ENCODE measurements at places on chromosomes 1 and 21.

GRCh38 chr1:23698466-23698865, 6.9 kb downstream of the RPL11 start:
- DNase-seq: no peak

- no peak for DNase-seq
These were observed 228.4 kb upstream of the POU3F1 start for GRCh38 chr1:38274974-38275373.

- no peak for DNase-seq
These were observed 26.4 kb upstream of the ROR1 start for GRCh38 chr1:63747445-63747844.

DNA sequence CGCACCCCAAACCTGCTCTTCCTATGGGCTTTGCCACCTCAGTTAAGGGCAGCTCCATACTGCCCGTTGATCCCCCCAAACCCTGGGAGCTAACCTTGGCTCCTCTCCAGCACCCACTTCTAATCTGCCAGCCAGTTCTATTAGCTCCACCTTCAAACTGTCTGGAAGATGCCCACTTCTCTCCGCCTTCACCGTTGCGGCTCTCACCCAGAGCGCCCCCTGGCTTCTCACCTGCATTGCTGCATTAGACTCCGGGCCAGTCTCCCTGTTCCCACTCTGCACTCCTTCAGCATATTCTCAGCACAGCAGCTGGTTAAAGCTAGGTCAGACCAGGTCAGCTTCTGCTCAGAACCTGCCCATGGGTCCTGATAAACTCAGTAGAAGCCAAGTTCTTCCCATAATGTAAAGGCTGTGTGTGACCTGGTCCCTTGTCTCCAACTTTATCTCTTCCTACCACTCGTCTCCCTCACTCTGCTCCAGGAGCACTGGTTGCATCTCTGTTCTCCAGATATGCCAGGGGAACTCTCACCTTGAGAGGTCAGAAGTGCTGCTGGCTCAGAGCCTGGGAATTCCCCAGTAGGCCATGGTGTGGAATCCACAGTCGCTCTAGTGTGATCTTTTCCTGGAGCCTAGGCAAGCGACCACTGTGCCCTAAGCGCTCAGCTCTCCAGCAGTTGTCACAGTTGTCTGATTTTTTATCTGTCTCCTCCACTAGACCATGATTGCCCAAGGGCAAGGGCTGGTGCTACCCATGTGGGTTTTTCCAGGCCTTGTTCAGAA, 150.3 kb downstream of the HMGB4 start:
- DNase-seq: peak; percentile 60

DNA sequence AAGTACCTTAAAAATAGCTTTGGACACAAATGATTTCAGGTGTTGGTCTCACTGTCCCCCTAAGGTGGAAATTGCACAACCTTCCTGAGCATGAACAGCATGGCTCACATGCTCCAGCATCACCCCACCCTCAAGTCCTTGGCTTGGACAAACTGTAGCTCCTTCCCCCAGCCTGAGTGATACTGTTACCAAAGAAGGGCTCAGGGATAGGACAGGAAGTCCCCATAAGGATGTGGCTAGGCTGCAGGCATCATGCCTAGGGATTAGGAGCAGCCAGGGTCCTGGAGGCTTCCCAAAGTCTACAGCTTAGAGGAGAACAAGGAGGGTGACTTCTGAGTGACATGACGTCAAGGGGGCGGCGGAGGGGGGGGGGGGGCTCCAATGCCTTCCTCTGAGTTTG, 10.1 kb downstream of the FAM78B start:
- no peak for DNase-seq

GRCh38 chr1:8629241-8630091, 188.0 kb downstream of the RERE start:
- DNase-seq: peak; percentile 10

- no peak for DNase-seq
These were observed 48.5 kb downstream of the COL18A1 start for GRCh38 chr21:45453308-45453950.

- no peak for DNase-seq
These were observed 2.4 kb downstream of the USP21 start for GRCh38 chr1:161161652-161162051.

GRCh38 chr1:3850857-3851256, 6.2 kb downstream of the CEP104 start:
- no peak for DNase-seq

GRCh38 chr1:60055336-60055735, 18.2 kb downstream of the C1orf87 start:
- DNase-seq: no peak

DNA sequence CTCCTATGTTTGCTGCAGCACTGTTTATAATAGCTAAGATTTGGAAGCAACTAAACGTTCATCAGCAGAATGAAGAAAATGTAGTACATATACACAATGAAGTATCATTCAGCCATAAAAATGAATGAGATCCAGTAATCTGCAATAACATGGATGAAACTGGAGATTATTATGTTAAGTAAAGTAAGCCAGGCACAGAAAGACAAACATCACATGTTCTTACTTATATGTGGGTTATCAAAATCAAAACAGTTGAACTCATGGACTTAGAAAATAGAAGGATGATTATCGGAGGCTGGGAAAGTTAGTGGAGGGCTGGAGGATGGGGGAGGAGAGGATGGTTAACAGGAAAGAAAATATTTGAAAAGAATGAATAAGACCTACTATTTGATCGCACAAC, 1017.6 kb downstream of the KCNT2 start:
- no peak for DNase-seq

DNA sequence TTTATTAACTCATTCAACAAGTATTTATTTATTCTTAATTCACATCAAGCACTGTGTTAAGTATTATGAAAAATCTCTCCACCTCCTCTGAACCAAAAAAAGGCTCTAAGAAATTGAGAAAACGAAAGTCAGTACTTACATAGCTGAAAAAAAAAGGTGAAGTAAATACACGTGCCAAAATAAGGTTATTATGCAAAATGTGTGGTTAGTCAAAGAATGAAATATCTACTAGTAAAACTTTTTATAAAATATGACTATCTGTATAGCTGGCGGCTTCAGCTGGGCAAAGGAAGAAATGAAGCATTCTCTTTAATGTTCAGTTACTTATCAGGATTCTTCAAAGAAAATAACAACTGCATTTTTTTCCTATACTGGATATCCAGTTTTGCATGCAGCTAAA, 35.5 kb upstream of the ASPM start:
- DNase-seq: no peak

DNA sequence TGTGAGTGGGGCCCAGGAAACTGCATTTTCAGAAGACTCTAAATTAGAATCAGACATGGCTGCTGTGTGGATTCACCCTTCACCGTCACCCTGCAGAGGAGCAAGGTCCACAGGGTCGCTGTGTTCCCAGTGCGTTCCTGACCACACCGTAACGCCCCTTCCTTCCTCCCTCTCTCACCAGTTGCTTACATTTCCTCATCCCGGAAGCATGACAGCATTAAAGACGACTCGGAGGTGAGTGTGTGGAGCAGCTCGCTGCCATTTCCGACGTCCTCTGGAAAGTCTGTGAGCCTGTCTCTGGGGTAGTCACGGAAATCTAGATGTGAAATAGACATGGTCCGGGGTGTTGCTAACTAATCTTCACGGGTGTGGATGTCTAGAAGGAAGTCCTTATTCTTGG, 45.9 kb downstream of the FAAP20 start:
- no peak for DNase-seq

DNA sequence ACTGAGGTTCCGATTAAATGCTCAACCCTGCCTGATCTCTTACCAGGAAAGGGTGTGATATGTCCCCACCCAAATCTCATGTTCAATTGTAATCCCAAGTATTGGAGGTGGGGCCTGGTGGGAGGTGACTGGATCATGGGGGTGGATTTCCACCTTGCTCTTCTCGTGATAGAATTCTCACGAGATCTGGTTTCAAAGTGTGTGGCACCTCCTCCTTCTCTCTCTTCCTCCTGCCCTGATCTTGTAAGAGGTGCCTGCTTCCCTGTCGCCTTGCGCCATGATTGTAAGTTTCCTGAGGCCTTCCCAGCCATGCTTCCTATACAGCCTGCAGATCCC, 34.9 kb downstream of the RSPH1 start:
- DNase-seq: no peak

DNA sequence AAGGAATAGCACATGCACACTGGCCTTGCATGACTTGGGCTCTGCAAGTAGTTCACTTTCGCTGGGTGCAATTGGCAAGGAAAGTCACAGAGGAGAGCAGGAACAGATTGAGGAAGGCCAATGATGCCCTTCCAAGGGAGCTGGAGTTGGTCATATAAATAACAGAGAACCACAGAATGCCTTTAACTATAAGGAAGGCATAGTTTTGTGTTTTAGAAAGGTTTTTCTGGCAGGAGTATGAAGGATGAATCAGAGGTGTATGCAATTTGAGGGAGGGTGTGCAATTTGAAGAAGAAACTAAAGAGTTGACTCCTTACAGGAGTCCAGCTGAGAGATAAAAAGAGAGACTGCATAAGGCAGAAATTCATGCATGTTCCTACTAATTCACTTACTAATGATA, 112.1 kb downstream of the PHTF1 start:
- DNase-seq: no peak

- DNase-seq: no peak
These were observed 277.1 kb upstream of the SGIP1 start for GRCh38 chr1:66256629-66257572.

- DNase-seq: no peak
These were observed 7.5 kb downstream of the FHAD1 start for GRCh38 chr1:15254559-15254958.

DNA sequence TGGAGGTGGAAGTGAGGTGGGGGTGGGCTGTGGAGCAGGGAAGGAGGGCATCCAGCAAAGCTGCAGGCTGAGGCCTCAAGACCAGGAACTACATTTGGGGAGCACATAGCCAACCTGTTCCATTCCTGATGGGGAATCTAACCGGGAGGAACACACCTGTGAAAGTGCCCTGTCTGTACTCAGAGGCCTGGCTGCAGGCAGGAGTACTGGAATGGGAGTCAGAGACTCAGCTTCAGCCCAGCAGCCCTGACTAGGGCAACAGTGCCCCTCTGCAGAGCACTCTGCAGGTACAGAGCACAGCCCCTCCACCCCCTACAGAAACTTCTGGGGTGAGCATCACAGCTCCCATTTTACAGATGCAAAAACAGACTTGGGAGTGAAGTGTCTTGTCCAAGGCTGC, 126.4 kb downstream of the DMRTB1 start:
- no peak for DNase-seq

- DNase-seq: peak; percentile 5
These were observed 275.7 kb downstream of the MATN1 start for GRCh38 chr1:30447701-30448100.

DNA sequence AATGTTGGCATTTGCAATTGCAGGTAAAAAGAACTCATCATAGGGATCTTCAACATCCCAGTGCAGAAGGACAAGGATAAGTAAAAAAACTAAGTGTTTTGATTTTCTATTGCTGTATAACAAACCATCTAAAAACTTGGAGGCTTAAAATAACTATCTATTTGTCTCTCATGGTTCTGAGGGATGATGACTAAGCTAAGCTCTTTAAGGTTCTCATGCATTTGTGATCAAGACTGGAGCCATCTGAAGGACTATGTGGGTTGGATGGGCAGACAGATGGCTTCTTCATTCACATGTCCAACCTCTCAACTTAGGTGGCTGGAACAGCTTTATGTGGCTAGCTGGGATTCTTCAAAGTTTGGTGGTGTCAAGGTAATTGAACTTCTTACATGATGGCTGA, 51.5 kb downstream of the RPL5 start:
- no peak for DNase-seq

GRCh38 chr1:116474921-116475849, 95.6 kb downstream of the CD58 start:
- DNase-seq: no peak

DNA sequence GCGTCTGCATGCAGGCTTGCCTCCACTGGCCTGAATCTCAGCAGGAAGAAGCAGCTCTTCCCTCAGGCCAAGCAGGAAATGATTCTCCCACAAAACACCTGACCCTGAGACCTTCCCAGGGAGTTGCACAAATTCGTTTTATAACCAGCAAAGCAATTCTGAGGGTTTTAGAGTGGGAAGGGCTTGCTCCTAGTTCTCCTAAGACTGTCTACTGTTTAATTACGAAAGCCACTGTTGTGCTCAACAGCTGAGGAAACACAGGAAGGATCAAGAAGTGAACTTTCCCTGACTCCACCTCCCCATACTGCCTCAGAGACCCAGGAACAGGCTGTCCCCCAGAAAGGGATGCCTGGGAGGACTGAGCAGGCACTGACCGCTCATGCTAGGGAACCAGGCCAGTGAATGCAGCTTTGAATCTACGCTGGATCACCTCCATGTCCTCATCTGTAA, 37.0 kb upstream of the PUM1 start:
- peak; percentile 50 for DNase-seq

GRCh38 chr1:226529891-226530290, 18.7 kb upstream of the STUM start:
- no peak for DNase-seq

DNA sequence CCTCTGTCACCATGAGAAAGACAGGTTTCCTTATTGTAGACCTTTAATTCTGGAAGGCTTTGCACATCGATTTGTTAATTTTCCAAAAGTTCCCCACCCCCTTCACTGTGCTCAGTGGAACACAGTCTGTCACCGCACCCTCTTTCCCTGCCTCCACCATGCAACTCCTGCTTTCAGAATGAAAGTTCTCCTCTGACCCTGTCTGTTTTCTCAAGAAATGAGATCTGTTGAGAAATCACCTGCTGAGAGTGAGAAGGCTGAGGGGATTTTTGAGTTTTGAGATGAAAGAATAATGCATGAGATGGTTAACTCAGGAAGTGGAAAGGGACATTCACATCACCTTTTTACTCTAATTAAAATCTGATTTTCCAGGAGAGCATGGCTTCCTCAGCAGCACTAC, 99.6 kb downstream of the CYYR1 start:
- no peak for DNase-seq

DNA sequence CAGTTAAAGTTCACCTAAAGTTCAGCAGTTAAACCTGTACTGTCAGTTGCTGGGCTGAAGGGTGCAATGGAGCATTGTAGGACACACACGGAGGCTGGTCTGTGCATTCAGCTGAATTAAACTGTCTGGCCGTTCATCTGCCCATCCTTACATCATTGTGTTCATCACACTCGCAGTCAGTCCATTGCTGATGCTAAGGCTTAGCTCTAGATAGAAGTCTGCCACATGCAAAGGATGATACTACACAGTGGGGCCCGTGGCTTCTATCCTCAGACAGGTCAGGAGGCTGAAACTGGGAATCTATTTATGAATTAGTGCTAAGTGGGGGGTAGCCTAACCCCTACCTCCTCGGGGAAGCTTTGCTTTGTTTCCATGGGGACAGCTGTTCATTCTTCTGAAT, 60.4 kb downstream of the CNIH3 start:
- no peak for DNase-seq

Measured in HEK293T (cell line).